Lower leg skin (tissue), 4 donors: ENCODE measurements at places on chromosomes 11 and 22.
A peak's percentile ranks its signal among the peaks of the same experiment; 100 is the strongest.

GRCh38 chr11:70804139-70804837 lies 406.0 kb downstream of the CTTN start:
- DNase-seq, result no peak

- no peak for DNase-seq
Observed at GRCh38 chr11:64881476-64881875, 3.1 kb upstream of the EHD1 start.

DNA sequence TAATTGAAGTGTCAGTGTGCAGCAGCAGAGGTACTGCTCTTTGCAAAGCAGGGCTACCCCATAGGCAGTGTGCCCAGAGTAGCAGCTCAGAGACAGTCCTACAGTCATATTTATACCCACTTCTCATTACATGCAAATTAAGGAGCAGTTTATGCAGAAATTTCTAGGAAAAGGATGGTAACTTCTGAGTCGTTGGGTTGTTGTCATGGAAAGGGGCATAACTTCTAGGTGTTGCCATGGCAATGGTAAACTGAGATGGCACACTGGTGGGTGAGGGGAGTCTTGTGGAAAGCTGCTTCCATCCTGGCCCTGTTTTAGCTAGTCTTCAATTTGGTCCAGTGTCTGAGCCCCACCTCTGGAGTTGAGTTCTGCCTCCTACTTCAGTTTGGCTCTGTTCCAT lies 77.4 kb downstream of the MN1 start:
- DNase-seq, result no peak

- DNase-seq, result no peak
Observed at GRCh38 chr11:128005562-128005961, 581.8 kb downstream of the ETS1 start.

DNA sequence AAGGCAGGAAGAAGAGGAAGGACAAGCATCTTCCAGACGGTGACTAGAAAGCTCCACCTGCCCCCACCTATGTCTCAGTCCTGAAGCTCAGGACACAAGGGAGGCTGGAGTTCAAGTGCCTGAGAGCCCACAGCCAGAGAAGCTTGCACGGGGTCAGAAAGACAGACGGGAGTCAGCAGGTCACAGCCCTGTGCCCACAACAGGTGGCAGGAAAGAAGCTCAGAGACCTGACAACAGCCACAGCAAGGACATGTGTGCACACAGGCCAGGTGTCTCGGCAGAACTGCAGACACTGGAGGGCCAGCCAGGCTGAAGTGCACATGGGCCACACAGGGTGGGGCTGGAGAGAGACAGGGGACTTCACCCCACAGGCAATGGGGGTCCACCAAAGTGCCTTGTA lies 37.2 kb upstream of the MOB2 start:
- DNase-seq, result no peak

DNA sequence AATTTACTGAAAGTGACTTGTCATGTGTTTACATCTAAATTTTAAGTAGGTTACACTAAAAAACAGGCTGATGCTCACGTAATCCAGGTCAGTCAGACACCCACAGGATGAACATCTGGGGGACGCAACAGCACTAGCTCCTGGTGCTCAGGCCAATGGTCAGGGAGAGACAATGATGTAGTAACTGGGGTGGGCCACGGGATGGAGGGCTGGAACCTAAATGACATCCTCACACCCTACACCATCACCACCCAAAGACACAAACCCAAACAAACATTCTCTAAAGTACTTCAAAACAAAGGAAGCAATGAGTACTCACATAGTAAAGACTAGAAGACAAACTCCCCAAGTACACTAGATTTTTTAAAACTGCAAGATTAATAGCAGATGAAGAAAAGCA lies 53.5 kb upstream of the SLC25A1 start:
- peak; percentile 49 for DNase-seq

DNA sequence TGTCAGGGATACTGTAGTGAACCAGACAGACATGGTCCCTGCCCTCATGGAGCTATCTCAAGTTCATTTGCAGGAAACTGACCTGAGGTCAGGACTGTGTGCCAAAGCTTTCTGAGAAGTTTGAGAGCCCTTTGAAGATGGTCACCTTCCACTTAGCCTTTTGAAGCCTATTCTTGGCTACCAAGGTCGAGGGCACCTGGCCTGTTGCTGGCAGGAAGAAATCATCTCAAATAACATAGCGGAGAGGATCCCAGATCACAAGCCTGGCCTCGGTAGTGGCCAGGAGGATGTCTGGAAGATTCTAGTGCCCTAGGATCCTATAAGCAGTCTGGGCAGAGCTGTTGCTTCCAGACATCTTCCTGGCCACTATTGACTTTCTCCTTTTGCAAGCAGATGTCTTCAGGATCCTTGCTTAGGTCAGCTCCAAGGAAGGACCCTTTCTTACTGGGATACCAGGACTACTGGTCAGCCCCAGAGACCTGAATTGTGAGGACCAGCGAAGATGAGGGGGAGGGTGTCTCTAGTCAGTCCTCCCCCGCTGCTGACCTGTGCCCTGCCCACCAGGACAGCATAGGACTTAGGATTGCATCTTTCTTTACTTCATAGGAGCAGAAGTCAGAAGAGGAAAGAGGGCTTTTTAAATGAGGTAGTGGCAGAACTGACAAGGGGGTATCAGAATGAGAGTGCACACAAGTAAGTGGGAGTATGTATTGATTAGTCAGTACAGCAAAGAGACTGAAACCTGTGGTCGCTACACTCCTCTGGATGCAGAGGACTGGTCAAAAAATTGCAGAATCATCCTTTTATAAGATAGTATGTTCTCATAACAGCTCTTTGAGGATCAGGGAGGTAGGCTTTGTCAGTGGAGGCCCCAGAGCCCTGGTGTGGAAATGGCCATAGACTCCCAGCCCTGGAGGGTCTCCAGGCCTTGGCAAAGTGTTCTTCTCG lies 94.8 kb downstream of the TEAD1 start:
- DNase-seq, result no peak

- DNase-seq, result no peak
Observed at GRCh38 chr11:72595292-72595684, 78.9 kb downstream of the PDE2A start.

DNA sequence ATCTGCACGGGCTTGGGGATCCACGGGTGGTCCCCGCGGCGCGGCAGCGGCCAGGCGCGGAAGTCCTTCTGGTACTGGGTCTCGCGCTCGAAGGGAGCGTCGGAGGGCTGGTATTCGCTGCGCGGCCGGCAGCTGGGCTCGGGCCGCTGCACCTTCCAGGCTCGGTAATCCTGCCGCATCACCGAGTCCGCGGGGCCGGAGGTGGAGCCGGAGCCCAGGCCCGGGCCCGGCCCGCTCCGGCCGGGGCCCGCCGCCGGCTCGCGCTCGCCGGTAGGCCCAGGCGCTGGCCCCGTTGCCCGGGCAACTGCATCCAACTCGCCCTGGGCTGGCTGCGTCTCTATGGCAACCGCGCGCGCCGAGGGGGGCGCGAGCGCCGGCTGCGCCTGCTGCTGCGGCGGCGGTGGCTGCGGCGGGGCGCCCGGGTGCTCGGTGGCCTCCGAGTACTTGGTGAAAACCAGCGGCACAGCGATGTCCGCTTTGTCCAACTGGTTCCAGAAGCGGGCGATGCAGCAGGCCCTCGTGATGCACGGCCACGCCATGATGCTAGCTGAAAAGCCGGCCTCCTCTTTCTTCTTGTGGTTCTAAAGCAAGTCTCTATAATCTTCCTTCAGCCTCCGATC lies 897 bp downstream of the MAP6 start:
- no peak for DNase-seq
